Activated CD8-positive, alpha-beta memory T cell treated with anti-CD3 and anti-CD28 coated beads for 1 hour (primary cell): ENCODE measurements at places on chromosomes 4 and X.

GRCh38 chr4:77047037-77047436, 28.8 kb downstream of the CCNI start:
- no peak for DNase-seq

GRCh38 chrX:103954259-103954658, 8.2 kb upstream of the TMSB15B start:
- DNase-seq = no peak

- DNase-seq = no peak
These were observed 22.4 kb downstream of the FAM53A start for GRCh38 chr4:1661695-1662094.

GRCh38 chr4:152187693-152188092, 348.2 kb downstream of the FBXW7 start:
- DNase-seq = no peak

DNA sequence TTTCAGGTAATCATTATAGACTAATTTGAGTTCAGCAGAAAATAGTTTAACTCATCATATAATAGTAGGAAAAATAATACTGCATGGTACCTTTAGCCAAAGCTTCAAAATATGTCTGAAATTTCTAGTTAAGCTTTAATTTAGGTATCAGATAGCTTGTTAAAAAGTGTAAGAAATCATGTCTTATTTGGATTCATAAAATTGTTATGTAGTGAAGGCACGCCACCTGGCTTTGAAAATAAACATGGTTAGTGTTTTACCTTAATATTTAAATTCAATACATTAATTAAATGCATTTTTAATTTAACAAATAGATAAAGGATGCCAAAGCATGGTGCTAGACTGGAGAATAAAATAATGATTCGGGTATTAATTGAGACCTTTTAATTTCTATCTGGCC, 211.4 kb downstream of the FSTL5 start:
- no peak for DNase-seq
